ENCODE measurements at places on chromosomes 4 and X.

- no peak for DNase-seq
Measured at GRCh38 chr4:26780539-26780938, 80.1 kb upstream of the STIM2 start.

- no peak for DNase-seq
Measured at GRCh38 chr4:75660491-75660890, 12.7 kb downstream of the G3BP2 start.

DNA sequence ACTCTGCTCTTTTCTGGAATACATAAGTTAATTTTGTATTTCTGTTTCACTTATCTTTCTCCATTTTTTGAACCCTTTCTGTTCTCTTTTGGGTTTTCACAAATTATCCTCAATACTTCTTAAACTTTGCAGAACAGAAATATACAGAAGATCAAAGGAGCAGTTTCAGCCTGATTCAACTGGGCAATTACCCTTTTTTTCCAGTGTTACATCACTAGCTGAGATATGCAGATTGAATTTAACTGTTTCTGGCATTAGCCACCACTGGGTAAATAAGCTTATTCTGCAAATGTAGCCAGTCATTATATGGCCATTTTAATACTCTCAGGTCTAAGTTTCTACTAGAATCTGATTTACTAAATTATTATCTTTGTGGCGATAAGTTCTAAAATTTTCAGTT is 66.9 kb upstream of the GRID2 start:
- no peak for DNase-seq

DNA sequence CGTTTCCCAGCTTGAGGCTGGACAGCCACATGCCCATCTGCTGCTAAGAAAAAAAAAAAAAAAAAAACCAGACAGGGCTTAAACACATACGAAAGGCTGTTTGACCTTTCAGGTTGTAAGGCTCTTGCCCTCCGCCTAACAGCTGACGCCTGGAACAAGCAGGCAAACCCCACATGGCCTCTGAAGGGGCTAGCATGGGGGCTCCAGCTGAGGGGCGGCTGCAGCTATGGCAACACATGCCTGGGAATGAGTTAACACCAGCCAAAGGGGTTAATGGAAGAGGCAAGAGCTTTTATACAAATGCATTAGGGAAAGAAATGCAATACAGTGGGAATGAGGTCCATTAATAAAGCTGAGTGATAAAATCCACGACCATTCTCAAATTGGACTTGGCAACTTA is 183.6 kb downstream of the ENOX2 start:
- no peak for DNase-seq

- DNase-seq, result no peak
Measured at GRCh38 chrX:6383917-6384316, 151.0 kb downstream of the VCX3A start.

- no peak for DNase-seq
Measured at GRCh38 chr4:119707336-119707735, 78.7 kb upstream of the PDE5A start.

DNA sequence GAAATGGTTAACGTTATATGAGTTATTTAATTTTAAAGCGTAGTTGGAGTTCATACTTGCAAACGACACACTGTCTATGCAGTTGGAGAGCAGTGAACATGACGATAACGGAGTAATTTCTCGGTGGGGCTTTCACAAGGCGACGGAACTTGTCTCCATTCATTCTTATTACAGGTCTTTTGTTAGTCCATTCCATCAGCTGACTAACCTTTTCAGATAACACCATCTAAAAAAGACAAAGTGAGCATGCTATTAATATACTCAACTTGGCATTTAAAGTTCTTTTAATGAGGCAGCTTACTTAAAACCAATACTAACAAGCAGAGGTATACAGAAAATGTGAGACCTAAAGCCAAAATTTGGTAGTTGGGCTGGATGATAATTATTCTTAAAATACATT is 19.9 kb downstream of the MAGT1 start:
- no peak for DNase-seq

GRCh38 chr4:39228377-39228776 is 46.0 kb downstream of the WDR19 start:
- DNase-seq, result no peak

DNA sequence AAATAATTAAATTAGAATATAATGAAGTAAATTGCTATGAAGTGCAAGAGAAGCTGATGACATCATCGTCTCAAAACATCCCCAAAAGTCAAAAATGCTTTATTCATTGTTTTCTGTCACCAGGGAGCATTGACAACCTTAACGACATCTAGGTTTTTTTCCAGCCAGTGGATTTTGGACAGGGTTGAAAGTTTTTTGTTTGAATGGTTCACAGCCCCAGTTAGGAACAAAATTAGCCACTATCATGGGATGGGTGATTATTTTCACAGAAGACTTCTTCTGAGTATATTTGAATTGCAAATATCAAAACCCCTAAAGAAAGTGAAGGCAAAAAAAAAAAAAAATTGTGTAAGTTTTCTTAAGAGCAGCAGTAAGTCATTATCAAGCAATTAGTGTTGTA is 826.1 kb downstream of the STPG2 start:
- no peak for DNase-seq

GRCh38 chr4:155569960-155570515 is 96.6 kb upstream of the GUCY1A1 start:
- DNase-seq, result no peak

DNA sequence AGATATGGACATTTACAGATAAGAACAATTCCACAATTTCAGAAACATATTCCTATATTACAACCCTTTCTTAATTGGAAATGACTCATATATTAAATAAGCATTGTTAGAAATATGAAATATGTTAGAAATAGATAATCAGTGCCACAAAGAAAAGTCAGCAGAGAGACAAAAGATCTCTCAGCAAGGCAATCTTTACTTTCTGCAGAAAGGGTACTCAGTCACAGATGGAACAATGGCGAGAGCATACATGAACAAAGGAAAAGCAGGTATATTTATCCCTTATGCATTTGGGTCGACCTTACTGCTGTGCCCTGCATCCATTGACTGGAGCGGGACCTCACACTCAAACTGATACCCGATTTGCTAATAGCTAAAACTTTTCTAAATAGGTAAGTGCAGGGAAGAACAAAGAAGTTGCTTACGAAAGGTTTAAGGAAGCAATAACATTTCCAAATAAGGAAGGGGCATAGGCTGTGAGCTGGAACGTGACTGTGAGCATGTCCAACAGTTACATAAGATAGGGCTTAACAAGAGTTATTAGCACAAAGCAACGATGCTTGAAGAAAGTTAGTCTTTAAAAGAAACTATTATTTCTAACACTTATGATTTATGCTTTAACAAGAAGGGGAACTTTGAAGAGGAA is 40.8 kb downstream of the MGARP start:
- DNase-seq, result no peak

- DNase-seq, result no peak
Measured at GRCh38 chr4:125140966-125141495, 173.7 kb upstream of the FAT4 start.

GRCh38 chrX:320126-320783 is 1.7 kb upstream of the GTPBP6 start:
- no peak for DNase-seq

DNA sequence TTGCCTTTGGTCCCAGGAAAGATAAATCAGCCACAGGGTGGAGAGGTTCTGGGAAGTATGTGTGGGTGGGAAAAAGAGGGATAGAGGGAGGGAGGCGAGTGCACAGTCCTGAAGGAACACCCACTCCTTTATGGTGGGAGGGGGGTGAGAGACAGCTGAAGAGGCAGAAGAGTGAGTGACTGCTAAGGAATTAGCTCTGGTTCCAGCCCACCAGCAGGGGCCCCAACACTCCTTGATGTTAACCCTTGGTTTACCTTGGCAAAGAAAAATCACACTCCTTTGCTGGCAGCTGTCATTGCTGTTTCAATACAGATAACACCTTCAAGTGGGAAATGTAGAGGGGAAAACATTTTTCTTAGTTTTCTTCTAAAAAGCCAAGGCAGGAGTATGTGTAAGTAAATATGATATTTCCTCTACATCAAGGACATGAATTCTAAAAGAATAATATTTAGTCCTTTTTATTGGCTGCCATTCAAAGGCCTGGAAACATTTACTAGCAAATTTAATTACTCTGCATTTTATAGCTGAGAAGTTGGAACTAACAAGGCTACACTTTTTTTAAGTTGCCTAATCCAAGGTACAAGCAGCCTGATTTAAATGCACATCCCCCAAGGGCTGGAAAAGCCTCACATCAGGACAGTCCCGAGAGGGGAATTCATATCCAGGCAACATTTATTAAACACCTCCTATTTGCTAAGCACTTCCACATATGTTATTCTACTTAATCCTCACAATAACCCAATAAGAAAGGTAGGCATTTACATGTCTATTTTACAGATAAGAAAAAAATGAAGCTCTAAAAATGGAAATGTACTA is 81.7 kb downstream of the HS6ST2 start:
- no peak for DNase-seq

DNA sequence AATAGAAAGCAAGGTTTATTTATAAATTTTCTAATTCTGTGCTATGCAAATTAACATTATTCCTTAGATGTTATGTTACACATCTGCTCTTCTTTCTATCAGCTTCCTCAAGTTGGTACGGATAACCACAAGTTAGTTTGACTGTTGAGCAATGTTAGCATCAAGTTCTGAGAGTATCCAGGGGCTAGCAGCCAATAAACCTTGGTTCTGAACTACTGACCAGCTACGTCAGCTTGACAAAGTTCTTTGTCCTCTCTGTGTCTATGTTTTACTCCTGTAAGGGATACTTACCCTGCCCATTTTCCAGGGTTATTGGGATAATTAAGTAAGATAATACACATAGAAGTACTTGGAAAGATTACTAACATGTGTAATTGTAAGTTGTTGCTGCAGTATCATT is 8.1 kb upstream of the TEX13A start:
- no peak for DNase-seq

DNA sequence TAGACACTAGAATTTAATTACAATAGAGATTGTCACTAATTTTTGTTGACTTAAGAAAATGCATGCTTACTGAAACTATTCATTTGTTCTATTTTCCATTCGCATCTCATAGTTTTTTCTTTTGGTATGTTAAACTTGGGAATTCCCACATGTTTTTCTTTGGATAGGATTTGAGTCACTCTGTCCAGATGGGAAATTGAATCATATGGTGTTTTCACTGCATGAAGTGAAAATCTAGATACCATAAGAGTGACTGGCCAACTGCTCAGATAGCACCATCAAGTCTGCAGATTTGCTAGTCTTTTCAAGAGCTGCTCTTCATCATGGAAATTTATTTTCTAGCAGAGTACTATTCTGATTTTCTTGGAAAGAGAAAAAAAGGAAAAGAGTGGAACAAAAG is 172.6 kb downstream of the FAM47B start:
- DNase-seq, result no peak

DNA sequence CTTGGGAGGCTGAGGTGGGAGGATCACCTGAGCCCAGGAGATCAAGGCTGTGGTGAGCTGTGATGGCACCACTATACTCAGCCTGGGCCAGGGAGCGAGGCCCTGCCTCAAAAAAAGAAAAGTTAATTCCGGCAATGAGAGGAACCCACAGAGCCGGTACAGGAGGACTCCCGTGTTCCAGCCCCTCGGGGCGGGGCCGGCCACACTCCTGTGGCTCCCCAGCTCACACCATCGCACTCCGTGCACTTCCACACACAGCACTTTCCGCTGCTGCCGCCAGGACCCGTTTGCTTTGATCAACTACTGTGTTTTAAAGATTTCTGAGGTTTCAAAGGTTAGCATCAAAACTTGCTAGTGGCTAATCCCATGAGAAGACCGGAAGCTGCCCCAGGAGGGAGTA is 171.7 kb downstream of the AFAP1 start:
- no peak for DNase-seq

DNA sequence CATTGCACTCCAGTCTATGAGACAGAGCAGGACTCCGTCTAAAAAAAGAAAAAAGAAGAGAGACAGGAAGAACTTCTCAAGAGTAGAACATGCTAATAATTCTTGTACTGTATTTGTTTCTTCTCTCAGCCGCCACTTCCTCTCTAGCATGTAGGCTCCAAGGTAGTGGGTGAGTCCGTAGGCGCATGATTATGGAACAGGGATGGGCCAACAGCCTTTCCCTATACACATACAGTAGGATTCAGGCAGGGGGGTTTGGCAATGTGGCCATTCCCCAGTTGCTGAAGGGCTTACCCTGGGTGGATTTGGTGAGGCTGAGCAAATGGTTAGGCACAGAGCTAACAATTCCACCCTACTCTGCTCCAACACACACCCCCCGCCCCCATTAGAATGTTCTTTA is 35.0 kb upstream of the APLN start:
- no peak for DNase-seq

DNA sequence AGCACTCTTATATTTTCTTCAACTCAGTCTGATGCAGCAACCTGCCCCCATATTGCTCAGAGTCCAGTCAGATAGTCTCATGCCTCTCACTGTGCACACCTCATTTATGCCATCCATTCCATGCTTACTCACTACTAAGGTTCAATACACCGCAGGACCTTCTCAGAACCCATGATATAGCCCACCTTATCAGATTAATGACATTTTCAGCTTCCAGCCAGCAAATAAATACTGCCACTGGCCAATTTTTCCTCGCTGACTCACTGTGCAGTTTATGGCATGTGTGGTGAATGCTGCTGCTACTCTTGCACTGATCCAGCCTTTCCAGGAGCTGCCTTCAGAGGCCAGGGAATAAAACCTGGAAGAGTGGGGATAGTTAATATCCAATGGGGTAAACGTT is 380.6 kb upstream of the SPOCK3 start:
- no peak for DNase-seq

- peak; percentile 8 for DNase-seq
Measured at GRCh38 chrX:100895365-100896075, 21.4 kb upstream of the NOX1 start.

- DNase-seq, result no peak
Measured at GRCh38 chr4:37471971-37472370, 214.2 kb downstream of the RELL1 start.

GRCh38 chr4:40662962-40663604 is 33.4 kb upstream of the RBM47 start:
- no peak for DNase-seq

GRCh38 chr4:67615119-67615518 is 56.6 kb downstream of the STAP1 start:
- DNase-seq, result no peak

DNA sequence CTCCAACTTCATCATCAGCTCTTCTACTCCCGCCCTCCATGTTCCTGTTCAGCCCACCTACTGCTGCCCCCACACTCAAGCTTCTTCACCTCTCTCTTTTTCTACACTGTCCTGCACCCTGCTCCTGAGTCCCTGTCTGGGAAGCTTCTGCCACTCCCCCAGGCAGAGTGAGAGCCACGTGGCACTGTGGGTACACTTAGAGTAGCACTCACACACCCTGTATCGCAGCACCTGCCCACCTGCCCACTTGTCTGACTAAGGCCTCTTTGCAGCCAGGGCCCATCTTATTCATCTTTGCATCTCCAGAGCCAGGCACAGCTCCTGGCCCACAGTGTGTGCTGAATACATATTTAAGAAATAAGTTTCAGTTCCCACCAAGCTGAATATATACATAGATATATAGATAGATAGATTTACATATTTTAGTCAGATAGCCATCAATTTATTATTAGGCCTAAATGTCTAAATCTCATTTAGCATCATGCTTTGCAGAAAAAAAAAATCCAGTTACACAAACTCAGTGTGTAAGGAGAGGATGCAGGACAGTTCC is 24.9 kb downstream of the CCDC149 start:
- DNase-seq, result no peak

GRCh38 chr4:89723096-89723495 is 113.9 kb downstream of the SNCA start:
- DNase-seq, result no peak

All from GDM1 (cell line).